PC-3 (cell line): ENCODE measurements at places on chromosomes 6 and 20. TPM values are rescaled to one million over a fixed set of nuclear protein-coding genes. Genes with fewer than 3 reads are reported as not detected.

DNA sequence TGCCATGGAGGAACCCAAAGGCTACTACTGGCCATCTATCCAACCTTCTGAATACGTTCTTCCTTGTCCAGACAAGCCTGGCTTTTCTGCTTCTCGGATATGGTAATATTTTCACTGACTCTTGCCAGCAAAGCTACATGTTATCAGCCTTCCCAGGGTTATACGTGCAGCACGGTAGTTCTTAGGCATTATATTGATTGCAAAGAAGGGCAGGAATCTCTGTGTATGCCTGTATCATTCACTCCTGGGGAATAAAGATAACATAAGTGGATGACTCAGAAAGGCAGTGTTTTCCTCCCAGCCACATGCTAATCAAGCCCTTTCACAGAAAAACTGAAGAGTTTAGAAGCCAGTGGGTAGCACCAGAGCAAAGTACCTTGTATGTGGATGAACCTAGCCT, 98.7 kb downstream of the ADGRG6 start:
- no peak for DNase-seq

DNA sequence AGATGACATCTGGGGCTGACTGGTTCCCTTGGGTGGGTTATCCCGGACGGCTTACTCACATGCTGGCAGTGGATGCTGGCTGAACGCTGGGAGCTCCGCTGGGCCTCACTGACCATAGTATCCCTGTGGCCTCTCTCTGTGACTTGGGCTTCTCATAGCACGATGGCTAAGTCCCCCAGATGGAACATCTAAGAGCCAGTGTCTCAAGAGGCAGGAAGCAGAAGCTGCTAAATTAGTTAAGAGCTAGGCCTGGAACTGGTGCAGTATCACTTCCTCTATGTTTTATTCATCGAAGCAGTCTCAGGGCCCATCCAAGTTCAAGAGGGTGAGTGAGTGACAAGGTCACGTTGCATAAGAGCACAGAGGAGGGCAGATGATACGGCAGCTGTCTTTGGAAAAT, 116.5 kb upstream of the LAMP5 start:
- DNase-seq, result no peak

The SLC22A1 gene
- 0.29 and 10.2 TPM in 2 replicates for total RNA-seq

GRCh38 chr6:157150076-157150475, 173.2 kb downstream of the TMEM242 start:
- DNase-seq, result peak; percentile 27

GRCh38 chr20:21246161-21246560, 57.0 kb upstream of the XRN2 start:
- no peak for DNase-seq

The MATN4 gene
- 0.33 TPM in 1 of 2 replicates, not detected in the other for total RNA-seq

The TLDC2 gene
- total RNA-seq, result not detected in 2 replicates

DNA sequence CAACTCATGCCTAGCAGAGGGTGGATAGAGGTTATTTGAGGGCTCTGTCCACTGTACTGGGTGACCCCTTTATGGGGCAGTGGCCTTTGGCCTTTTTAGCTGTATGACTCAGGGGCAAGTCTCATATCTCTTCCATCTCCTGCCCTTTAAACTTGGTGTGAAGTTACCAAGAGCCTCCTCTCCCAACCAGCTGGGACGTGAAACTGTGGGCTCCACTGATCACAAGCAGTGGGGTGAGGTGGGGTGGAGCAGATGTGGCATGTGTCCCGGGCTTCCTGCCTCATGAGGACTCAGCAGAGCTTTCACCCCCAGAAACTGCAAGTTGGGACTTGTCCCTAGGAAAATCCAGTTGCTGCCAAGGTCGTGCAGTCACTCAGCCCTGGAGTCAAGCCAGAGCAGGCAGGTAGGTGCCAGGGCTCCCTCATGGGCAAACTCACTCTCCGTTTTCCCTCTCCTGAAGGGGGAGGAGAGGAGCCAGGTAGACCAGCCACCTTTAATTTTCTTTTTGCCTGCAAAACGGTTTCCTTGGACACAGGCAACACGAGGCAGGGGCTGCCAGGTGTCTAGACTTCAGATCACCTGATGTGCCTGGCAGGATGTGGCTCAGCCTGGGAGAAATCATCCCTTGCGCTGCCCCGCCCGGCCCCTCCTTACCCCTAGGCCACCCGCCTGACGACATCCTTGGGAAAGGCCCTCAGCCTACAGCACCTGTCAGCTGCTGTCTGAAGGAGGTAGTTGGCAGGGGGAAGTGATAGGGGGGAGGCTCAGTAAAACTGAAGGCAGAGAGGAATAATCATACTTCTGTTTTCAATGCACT, 4.0 kb downstream of the CDKN1A start:
- peak; percentile 88 for DNase-seq

DNA sequence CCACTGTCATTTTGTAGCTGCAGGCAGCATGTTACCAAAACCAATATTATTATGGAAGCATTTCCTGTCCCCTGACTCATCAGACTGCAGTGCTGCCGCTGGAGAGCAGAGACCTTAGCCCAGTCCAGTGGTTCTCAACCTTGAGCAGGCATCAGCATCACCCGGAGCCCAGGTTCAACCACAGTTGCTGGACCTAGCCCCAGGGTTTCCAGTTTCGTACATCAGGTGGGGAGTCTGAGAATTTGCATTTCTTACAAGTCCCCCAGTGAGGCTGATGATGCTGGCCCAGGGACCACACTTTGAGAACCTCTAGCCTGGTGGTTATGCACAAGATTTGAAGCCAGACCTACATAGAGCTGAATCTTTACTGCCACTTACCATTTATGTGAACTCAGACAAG, 47.3 kb downstream of the LY86 start:
- DNase-seq, result peak; percentile 15

The HLA-DRA gene
- total RNA-seq, result not detected in 2 replicates

DNA sequence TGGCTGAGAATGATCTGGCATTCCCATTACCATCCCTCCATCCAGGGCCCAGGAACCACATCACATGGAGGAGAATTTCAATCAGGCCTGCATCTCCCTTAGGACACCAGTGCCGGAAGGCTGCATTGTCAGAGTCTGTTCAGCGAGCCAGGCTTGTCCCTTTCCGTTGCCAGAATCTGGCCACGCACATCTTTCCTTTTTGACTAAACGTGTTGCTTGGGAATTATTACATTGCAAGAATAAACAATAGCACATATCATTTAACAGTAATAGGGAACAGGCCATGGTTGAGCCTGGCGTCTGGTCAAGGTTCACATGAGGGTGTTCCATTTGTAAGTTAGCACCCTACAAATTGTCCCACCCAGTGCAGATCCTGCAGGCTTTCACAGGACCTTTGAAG, 42.8 kb downstream of the SOBP start:
- DNase-seq, result no peak

- no peak for DNase-seq
Measured at GRCh38 chr6:162408826-162409535, 318.6 kb downstream of the PRKN start.

The APCDD1L gene
- total RNA-seq, result 2.0 and 4.9 TPM in 2 replicates

The DSTN gene
- 177 and 182 TPM in 2 replicates for total RNA-seq

The PRDM13 gene
- total RNA-seq, result not detected in 2 replicates

DNA sequence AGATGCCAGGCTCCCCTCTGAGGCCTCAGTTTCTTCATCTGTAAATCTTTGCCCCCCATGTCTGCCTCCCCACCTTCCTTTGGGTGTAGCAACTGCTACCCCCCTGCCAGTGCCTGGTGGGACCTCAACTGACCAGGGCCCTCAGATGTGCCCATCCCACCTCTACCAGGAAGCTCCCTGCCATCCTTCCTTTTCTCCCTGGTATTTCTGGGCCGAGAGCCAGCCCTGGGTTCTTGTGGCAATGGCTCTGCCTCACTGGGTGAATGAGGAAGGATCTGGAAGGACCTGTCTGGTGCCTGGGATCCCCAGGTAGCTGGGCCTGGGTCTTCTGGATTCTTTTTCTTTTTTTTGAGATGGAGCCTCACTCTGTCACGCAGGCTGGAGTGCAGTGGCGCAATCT, 141.1 kb upstream of the RNF24 start:
- peak; percentile 53 for DNase-seq

The DUSP15 gene
- total RNA-seq, result not detected in 2 replicates

- no peak for DNase-seq
Measured at GRCh38 chr6:91719414-91719813, 1132.5 kb upstream of the MAP3K7 start.

- DNase-seq, result no peak
Measured at GRCh38 chr20:34977365-34978091, 21.9 kb downstream of the MYH7B start.

- DNase-seq, result no peak
Measured at GRCh38 chr6:21420146-21420878, 173.2 kb upstream of the SOX4 start.

DNA sequence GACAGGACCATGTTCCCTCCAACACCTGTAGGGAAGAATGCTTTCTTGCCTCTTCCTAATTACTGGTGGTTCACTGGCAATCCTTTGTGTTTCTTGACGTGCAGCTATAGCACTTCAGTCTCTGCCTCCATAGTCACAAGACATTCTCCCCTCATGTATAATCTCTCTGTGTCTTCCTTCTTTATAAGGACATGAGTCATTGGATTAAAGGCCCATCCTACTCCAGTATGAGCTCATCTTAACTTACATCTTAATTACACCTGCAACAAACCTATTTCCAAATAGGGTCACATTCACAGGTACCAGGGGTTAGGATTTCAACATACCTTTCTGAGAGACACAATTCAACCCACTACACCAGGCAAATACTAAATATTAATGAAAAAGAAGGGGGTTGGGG, 213.6 kb downstream of the RNGTT start:
- no peak for DNase-seq

DNA sequence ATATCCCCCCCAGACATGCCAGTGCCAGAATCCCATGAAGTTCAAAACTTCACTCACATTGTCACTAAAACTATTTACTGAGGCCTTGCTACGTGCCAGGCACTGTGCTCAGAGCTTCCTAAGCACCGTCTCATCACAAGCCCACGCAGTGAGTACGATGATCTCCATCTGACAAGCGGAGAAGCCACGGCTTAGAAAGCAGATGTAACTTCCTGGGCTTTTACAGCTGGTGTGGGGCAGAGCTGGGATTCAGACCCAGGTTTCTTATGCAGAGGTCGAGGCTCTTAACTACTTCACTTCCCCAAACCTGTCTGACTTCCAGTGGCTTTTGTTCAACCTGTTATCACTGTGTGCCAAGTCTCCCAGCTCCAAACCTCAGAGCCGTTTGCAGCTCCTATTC, 8.3 kb downstream of the MDGA1 start:
- no peak for DNase-seq

DNA sequence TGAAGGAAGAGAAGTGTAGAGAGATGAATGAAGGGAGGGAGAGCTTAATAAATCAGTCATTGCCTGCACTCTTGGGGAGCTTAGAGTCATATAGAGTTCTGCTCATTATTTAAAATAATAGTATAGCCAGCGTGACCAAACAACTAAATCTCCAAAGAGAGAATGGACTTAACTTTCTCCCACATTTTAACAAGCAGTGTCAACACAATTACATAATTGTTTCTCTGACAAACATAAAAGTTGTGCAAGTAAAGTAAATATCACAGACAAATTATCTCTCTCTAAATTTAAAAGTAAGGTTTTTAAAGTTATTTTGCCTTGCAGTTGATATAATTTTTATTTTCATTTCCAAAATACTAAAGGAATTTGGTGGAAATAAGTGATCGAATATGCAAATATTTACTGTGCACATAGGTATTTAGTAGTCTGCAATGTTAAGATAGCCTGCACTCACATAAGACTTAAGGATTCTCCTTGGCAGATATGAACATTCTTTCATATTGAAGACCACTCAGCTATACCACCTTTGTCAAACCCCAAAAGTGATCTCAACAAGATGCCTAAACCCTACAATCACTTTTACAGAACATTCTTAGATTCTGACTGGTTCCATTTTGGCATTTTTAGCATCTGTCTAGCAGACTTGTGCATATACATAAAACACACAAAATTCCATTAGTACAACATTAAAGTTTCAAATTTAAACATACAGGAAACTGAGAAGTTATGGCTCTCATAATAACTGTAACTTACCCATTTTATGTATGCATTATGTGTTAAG, 67.7 kb downstream of the KIF6 start:
- no peak for DNase-seq

DNA sequence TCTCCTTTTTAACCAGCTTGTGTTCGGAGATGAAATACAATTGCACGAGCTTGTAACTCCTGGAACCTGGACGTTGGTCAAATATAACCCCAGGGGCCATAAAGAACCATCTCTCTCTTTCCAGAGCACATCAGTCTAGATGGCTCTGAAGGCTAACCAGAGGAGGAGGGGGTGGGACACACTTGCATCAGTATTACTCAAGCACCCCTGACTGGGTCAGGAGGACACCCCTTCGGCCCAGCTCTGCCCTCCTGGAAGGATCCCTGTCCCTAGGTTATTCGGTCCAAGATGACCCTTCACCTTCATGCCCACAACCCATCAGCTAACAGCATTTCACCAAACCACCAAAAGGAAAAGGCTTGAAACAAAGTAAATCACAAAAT, 67.1 kb downstream of the FYN start:
- no peak for DNase-seq

GRCh38 chr20:9744551-9744950, 94.3 kb downstream of the PAK5 start:
- no peak for DNase-seq

The CALHM6 gene
- not detected in 2 replicates for total RNA-seq

- peak; percentile 65 for DNase-seq
Measured at GRCh38 chr6:162907876-162908481, 180.2 kb downstream of the PACRG start.

The CPNE1 gene
- total RNA-seq, result 222 and 274 TPM in 2 replicates

DNA sequence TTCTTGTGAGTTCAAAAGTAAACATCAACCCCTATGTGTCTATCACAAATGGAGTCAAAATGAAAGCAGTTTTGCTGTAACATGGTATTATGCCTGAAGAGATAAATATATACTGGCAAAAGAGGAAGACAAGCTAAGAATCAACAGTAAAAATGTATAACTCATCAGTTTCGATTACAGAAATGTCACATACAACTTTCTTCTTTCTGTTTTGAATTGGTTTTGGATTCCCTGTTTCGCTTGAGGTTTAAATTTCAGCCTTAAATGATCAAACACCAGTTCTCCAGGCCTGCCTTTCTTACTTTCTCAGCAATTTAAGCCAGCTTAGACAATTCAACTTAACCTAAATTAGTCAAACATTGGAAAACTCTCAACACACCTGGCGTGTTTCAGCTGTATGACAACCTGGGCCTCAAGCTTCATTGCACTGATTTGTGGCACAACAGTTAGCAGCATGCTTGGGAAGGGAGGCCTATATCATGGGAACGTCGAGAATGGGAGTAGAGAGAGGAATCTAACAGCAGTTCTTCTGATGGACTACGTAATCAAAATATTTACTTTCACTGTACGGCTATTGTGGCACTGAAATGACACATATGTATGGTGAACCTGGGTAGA, 51.9 kb upstream of the MARCKS start:
- no peak for DNase-seq

GRCh38 chr6:68468244-68468884, 166.7 kb upstream of the ADGRB3 start:
- peak; percentile 52 for DNase-seq

DNA sequence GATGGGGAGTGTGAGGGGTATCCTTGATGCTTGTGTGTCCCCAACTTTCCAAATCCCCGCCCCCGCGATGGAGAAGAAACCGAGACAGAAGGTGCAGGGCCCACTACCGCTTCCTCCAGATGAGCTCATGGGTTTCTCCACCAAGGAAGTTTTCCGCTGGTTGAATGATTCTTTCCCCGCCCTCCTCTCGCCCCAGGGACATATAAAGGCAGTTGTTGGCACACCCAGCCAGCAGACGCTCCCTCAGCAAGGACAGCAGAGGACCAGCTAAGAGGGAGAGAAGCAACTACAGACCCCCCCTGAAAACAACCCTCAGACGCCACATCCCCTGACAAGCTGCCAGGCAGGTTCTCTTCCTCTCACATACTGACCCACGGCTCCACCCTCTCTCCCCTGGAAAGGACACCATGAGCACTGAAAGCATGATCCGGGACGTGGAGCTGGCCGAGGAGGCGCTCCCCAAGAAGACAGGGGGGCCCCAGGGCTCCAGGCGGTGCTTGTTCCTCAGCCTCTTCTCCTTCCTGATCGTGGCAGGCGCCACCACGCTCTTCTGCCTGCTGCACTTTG, at the start of gene TNF:
Gene TNF, plus strand, starts transcription at position 231 of the 567 bp plus-strand sequence. Its CDS starts 177 bp downstream, at position 408.
- DNase-seq, result no peak
